ENCODE measurements at places on chromosomes 13 and 19.
A peak's percentile ranks its signal among the peaks of the same experiment; 100 is the strongest.

GRCh38 chr19:23075031-23075733 lies 41.6 kb upstream of the ZNF730 start:
- DNase-seq = peak; percentile 76

- no peak for DNase-seq
These were observed 604 bp downstream of the THSD1 start for GRCh38 chr13:52405369-52405766.

DNA sequence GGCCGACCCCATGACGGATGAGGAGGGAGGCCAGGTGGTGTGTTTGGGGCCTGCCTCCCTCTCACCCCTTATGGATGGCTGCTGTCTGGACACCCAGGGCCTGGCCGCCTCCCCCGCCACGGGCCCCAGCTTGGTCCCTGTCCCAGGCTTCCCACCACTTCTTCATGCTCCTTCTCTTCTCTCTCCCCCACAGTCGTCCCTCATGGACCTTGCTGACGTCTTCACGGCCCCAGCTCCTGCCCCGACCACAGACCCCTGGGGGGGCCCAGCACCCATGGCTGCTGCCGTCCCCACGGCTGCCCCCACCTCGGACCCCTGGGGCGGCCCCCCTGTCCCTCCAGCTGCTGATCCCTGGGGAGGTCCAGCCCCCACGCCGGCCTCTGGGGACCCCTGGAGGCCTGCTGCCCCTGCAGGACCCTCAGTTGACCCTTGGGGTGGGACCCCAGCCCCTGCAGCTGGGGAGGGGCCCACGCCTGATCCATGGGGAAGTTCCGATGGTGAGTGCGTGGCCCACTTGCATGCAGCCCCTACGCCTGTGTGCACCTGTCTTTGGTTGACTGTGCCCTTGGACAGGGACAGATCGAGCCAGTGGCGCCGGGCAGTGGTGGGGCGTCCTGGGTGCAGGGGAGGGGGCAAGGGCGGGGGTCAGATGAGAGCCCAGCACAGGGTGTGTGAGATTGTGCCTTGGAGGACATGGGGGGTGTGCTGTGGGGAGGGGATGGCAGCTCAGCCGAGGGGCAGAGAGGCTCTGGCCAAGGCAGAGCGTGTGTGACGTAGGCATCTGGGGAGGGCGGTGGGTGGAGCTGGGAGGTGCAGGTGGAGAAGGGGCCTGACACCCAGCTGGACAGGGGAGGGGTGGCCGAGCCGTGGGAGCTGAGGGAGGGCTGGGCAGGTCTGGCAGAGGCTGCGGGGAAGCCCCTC lies 16.8 kb downstream of the EPN1 start:
- DNase-seq = no peak

DNA sequence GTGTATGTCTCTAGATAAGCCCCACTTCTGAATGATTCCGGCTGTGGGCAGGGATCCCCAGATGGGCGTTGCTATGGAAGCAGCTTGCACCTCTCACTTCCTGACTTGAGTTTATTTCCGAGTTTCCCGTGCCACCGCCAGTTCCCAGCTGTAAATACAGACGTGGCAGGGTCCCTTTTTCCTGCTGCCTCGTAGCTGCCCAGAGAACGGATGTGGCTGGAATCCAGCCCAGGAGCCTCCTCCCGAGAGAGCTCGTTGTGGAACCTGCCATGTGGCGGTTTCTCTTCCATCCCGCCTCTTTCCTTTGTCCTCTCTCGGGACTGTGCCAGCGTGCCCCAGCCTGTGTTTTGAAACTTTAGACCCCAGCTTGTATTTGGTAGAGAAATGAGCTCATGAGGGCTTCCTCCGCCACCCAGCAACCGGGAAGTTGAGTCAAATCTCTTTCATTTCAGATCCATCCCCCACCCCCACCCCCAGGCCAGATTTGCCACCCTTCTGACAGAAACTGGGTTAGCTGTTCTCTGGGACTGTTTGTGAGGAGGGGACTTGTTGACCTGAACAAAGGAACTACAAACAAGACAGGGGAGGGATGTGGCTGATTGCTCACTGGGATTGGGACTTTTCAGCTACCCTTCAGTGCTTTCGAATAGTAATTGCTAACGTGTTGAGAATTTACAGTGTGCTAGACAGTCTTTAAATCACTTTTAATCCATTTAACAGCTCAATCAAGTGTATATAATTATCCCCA lies 96.6 kb downstream of the SIPA1L3 start:
- peak; percentile 43 for DNase-seq

DNA sequence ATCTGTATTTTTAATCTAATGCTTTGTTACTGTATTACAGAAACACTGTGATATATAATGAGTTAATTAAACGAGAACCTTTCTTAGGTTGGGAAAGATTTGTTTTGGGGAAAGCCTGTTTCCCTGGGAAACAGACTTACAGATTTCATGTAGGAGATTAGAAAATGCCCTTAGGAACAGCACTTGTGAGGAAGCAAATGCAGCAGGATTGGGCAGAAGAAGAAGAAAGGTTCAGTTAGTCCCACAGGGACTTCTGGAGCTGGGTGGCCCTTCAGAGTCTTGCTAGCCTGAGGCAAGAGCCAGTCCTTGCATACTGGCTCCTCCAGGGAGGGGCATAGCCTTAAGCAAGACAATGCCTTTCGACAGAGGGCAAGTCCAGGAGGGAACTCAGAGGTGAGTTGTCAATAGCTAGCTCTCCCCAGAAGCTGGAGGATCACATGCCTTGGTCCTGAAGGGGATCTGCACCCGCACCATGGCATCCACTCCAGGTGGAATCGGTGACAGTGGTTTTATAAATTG lies 36.8 kb downstream of the N4BP2L1 start:
- DNase-seq = no peak

Data from neural crest cell (in vitro differentiated cells).